ENCODE measurements at places on chromosomes 1 and 21.
A peak's percentile ranks its signal among the peaks of the same experiment; 100 is the strongest.

DNA sequence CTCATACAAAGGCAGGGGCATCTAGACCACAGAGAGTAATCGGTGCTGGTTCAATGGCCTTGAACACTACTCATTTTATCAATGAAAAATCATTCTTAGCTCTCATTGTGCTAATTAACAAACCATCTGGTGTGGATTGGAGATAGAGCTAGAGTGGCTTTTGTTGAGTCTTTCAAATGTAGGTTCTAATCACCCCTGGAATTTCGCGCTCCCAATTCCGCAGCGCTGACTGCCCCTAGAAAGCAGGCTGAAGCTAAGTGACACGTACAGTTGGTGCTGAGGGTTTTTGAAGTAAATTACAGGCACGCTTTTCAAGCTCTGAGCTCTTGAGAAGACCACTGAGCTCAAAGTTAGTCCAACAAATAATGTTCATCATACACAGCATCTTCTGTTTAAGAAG is 31.2 kb upstream of the CA6 start:
- DNase-seq: no peak

GRCh38 chr1:246788895-246789338 is 64.7 kb downstream of the SCCPDH start:
- no peak for DNase-seq

DNA sequence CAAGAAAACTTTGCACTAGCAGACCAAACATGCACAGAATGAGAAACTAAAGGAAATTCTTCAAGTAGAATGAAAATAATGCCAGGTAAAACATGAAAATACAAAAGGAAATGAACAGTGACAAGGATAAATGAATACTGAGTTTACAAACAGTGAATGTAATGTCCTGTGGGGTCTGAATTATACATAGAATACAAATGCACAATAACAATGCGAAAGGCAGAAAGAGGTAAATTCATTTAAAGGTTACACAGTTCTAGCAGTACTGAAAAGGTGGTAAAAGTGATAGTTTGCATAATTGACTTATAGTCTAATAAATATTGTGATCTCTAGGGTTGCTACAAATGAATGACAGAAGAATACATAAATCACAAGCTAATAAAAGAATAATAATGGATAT is 12.9 kb downstream of the CD55 start:
- DNase-seq: no peak

- DNase-seq: no peak
Measured at GRCh38 chr1:82445132-82445531, 644.4 kb downstream of the ADGRL2 start.

DNA sequence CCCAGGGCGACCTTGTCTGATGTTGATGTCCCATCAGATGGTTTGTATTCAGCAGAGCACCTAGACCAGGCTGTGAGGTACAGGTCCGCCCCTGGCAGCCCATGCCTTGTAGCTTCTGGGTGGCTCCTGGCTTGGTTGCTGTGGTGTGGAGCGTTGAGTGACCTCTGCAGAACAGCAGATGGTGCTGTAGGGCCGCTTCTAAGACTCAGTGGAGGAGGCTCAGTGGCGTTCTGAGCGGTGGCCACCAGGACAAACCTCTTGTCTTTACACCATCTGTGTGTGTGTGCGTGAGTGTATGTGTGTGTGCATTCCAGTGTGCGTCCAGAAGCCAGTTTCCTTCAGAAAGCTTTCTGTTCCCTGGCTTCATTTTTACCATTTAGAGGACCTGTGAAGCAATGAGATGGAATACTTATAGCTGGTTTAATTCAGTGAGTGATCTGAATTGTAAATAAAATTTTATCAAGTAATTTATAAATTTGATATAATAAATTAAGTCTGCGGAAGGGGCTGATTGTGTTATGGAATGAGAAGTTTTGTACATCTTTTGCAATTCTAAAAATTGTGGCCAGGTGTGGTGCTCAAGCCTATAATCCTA is 66.1 kb downstream of the ADARB1 start:
- no peak for DNase-seq

- no peak for DNase-seq
Measured at GRCh38 chr1:243801378-243801777, 48.7 kb downstream of the AKT3 start.

- no peak for DNase-seq
Measured at GRCh38 chr1:29855561-29856160, 619.3 kb downstream of the PTPRU start.

GRCh38 chr1:152107984-152108881 is 7.0 kb downstream of the TCHH start:
- DNase-seq: no peak

GRCh38 chr1:39268112-39268581 is 63.7 kb downstream of the MACF1 start:
- no peak for DNase-seq

DNA sequence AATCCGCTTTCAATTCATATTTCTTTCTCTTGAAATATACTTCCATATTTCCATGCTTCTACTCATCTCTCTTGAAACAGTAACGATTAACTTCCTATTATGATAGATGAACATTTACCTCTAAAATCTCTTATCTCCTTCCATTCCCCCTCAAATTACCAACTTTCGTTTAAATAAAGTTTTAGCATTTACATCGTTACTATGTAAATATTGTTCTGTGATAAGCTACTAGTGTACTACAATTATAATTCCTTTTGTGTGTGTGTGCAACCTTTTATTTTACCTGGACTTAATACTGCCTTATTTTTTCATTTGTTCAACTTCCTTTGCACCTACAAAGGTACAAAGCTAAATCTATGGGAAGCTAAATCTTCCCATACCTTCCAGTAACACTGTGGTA is 4.5 kb downstream of the FOXE3 start:
- DNase-seq: no peak

- DNase-seq: no peak
Measured at GRCh38 chr1:53592985-53593757, 134.0 kb downstream of the DMRTB1 start.

- no peak for DNase-seq
Measured at GRCh38 chr1:59026472-59026948, 242.7 kb upstream of the JUN start.

DNA sequence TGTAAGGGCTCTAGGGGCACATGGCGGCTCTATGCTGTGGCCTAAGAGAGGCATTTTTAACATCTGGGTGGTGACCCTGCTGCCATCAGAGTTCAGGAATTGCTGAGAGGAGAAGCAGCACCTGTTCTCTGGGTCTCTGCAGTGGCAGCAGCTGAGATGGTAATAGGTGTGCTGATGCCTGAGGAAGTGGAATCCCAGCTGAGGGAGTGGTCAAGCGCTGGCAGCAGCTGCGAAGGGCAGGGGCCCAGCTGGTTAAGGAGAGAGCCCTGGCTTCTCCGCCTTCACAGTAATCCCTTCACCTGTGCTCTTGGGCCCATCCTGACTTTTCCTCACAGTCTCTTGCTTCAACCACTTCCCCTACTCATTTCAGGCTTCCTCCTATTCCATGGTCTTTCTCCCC is 39.8 kb downstream of the GJA5 start:
- DNase-seq: no peak

DNA sequence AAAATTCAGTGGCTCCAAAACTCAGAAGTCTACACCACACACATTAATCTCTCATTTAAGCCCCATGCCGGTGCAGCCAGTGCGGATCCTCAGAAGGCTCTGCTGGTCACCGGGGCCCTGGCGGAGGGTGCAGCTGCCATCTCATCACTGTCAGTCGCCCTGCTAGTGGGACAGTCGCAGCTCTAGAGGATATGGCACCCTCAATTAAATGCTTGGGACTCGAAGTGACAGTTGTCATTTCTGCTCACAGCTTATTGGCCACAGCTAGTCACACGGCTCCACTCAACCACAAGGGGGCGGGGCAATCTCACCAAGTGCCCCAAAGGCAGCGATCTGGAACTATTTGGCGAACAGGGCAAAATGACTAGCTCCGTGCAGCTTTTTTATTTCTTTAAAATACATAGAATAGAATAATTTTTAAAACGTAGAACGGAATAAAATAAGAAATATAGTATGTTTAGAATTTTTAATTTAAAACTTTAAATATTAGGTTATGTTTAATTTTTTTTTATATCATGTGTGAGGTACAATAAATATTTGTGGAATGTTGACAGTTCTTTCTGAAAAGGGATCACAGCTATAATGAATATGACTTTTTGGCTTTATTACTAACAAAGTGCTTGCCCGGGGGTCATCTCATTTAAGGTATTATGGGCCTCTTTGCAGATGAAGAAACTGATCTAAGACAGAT is 8.0 kb upstream of the MAN1C1 start:
- peak; percentile 84 for DNase-seq

GRCh38 chr1:21278208-21278859 is 11.9 kb downstream of the ECE1 start:
- DNase-seq: no peak

DNA sequence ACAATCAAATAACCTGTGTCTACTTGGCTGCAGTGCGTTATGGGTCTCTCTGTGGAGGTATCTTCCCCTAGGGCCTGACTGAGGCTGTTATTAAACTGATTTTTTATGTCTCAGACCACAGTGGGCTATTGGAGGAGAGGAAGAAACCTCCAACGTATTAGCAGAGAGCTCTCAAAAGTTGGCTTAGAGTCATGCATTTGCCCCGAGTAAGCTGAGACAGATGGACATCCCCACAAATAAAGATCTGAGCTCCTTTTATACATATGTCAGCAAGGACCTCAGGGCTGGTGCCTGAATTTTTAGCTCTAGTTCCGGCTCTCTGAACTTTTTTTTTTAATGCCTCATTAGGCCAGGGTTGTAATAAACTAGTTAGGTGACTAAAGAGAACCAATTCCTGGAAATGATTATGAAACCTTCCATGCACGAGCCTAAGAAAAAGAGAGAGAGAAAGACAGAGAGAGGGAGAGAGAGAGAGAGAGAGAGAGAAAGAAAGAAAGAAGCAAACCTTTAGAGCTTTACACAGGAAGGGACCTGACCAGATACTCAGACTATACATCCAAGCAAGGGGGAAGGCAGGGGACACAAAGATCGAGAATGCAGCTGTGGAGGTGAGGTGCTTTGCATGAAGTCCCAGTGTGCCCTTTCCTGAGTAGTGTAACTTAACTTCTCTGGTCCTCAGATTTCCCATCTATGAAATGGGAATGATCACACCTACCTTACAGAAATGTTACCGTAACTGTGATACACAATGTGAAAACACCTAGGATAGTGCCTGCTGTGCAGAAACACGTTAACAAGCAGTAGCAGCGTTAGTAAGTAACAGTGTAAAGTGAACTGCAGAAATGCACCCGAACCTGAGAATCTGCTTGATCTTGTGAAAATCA is 8.4 kb upstream of the PIGR start:
- DNase-seq: no peak

GRCh38 chr1:230074762-230075161 is 7.7 kb downstream of the GALNT2 start:
- DNase-seq: no peak

DNA sequence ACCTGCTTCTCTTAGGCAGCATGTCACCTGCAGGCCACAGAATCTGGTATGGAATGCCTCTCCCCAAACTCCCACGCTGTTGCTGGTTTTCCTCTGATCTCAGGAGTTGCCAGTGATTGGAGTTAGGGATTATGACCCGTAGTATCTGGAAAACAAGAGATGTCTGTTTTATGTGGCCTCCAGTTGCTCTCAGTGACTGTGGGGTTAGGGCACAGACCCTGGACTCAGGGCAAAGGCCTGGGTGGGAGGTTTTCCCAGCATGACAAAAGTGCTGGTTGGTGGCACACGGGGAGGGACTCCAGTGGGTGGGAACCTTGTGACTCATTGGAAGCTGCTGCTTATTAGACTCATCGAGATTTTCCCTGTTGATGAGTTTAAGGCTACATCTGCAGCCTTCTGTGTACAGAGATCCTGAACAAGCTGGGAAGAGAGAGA is at the start of gene NR1I3:
Gene NR1I3, minus strand, starts transcription at position 165 of the 435 bp plus-strand sequence. CDS start 1,638 bp downstream, outside the sequence.
- no peak for DNase-seq

- no peak for DNase-seq
Measured at GRCh38 chr1:76430531-76430930, 356.0 kb downstream of the ST6GALNAC3 start.

- no peak for DNase-seq
Measured at GRCh38 chr1:46254668-46255067, 7.1 kb downstream of the RAD54L start.

GRCh38 chr1:77010937-77011336 is 143.7 kb downstream of the ST6GALNAC5 start:
- DNase-seq: no peak

DNA sequence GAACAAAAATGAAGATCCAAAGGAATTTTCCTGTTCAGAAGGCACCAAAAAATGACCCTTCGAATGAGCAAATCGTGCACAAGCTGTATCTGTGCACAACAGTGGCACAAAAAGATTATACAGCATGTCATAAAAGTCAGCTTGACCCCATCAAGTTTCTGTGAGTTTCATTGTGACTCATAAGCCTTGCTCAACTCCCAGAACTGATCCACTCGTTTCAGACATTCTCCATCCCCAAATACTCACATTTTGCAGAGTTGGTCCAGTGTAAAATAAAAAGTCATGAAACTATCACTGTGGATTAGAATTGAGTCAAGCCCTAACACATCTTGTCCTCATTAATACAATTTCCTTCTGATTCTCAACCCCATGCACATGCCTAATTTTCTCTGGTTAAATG is 174.7 kb upstream of the PKN2 start:
- no peak for DNase-seq

- no peak for DNase-seq
Measured at GRCh38 chr1:97042551-97042950, 321.0 kb downstream of the PTBP2 start.

DNA sequence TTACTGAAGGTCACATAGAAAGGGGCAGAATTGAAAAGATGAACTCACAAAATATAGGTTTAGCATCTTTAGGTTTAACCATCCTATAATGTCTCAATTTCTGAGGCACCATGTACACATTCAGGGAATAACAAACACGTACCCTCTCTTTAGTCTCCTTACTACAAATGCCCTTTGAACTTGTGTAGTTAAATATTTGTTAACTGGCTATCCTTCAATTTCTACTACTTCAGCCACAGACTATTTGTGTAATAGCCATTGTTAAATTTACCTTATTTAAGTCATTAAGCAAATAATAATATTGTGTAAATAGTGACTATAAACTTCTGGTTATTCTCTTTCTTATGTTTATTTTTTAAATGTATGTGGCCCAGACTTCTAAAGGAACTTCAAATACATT is 600.5 kb downstream of the KCNT2 start:
- DNase-seq: no peak

DNA sequence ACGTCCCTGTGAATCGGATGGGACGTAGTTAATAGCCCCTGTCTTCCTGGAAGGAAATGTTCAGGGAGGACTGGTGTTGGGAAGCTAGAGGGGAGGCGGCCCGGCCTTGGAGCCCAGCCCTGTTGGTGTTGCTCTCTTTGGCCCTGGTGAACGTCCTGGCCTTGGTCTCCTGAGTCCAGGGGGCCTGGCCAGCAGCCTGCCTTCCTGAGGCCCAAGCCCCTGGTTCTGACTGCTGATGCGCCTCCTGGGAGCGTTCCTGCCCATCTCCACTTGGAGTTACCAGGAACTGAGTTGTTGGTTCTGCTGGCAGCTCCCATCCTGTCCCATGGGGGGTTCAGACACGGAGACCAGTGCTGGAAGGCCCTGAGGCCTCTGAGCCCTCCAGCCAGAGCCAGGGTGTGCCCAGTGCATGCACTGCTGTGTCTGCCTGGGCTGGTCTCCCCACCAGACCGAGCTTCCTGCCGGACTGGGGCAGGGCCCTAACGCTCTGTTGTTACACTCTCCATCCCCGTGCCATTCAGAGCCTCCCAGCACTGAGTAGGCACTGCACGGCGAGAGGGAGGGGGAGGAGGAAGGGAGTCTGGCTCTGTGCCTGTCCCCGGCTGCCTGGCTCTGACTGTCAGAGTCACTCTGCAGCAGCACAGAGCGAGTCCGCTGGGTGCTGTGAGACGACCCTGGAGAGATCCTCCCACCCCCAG is 382.5 kb upstream of the VAMP3 start:
- DNase-seq: no peak

Measured in stimulated activated CD4-positive, alpha-beta T cell treated with anti-CD3 and anti-CD28 coated beads, TNF-alpha, amount 100 ng/mL, for 4 hours (primary cell).